ENCODE measurements at places on chromosomes 16 and 17.
A peak's percentile ranks its signal among the peaks of the same experiment; 100 is the strongest.

GRCh38 chr17:57984261-57984890 lies 3.7 kb downstream of the VEZF1 start:
- no peak for DNase-seq

- peak; percentile 39 for DNase-seq
Measured at GRCh38 chr16:2770057-2770951, 6.8 kb downstream of the ELOB start.

DNA sequence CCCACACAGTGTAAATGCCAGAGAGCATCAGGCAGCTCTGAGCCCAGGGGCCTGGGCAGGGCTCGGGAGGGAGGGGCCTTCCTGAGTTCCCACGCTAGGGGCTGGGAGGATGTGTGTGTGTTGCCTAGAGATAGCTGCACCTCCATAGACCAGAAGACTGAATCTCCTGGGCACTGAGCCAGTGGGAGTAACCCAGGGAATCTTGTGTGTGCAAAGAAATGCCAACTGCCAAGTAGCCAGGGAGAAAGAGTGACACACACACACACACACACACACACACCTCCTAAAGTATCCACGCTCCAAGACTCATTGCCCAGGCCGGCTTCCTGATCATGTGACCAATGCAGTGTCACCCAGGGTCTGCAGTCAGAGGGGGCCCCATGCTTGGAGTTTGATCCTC lies 166.2 kb upstream of the RPL38 start:
- DNase-seq, result no peak

GRCh38 chr16:56938664-56939513 lies 6.9 kb downstream of the HERPUD1 start:
- DNase-seq, result no peak

DNA sequence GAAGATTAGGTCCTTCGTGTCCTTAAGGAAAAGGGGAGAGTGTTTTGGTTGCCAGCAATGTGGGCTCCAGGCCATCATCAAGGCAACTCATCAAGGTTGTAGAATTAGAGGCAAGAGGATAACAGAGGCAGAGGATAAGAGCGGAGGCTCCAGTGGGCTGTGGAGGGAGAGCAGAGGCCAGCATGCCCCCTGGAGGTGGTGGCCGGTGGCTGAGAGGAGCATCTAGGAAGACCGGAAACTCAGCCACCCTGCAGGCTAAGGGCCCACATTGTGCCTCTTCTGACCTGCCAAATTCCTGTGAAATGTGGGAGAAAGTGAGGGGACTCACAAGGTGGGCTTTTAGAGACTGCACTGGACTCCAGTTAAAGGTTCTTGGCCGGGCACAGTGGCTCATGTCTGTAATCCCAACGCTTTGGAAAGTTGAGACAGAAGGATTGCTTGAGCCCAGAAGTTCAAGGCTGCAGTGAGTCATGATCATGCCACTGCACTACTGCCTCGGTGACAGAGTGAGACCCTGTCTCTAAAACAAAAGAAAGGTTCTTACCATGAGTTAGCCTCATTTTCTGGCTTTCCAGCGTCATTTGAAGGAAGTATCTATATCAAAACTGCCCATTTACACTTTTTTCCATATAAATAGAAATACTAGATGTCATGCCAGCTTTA lies 62.7 kb upstream of the ADORA2B start:
- DNase-seq, result no peak

GRCh38 chr17:3528880-3529511 lies 28.6 kb downstream of the TRPV3 start:
- DNase-seq, result peak; percentile 44
